NK-92 treated with Interleukin-12 subunit alpha and Interleukin-12 subunit beta, amount 100 ng/mL, for 24 hours (cell line): ENCODE measurements at places on chromosomes 7 and 10.

GRCh38 chr7:150717814-150718420 lies 1.5 kb downstream of the GIMAP1 start:
- DNase-seq, result no peak

DNA sequence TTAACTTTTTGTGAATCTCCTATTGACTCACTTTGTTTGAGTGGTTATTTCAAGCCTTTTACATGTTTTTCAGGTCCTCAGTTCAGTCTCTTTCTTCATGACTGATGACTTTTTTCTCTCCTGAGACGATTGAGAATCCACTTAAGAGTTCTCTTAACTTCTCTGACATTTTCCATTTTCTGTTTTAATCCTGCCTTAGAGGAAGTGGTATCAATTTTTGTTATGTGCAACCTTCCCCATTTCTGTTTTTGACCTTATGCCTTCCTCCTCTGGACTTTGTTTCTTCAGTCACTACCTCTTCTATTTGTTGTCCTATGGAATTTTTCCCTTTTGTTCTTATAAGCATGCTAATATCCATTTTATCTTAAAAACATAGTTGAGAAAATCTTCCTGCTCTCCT lies 2.4 kb downstream of the PSMC2 start:
- no peak for DNase-seq

- DNase-seq, result no peak
Observed at GRCh38 chr7:98514211-98515031, 102.7 kb upstream of the NPTX2 start.

GRCh38 chr10:33201056-33201780 lies 133.2 kb downstream of the NRP1 start:
- DNase-seq, result no peak

DNA sequence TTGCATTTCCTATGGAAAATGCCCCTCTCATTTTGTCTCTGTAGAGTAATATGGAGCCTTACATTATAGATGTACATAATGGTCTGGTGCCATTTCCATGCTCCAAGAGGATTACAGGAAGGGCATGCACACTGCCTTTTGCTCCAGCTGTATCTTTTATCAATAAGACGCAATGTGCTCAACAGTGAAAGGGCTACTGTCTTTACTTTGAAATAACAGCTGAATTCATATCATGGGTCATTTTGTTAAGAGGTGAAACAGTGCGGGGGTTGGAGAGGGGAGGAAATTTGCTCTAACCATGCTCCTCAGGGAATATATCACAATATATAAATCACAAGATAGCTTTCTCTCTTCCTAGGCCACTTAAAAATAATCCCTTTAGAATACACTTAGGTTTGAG lies 77.7 kb downstream of the ICA1 start:
- no peak for DNase-seq

GRCh38 chr7:20329389-20330238 lies 1.1 kb upstream of the ITGB8 start:
- no peak for DNase-seq

GRCh38 chr10:29317027-29317420 lies 28.2 kb downstream of the LYZL1 start:
- DNase-seq, result no peak

- no peak for DNase-seq
Observed at GRCh38 chr10:115118346-115118745, 25.2 kb downstream of the ATRNL1 start.

DNA sequence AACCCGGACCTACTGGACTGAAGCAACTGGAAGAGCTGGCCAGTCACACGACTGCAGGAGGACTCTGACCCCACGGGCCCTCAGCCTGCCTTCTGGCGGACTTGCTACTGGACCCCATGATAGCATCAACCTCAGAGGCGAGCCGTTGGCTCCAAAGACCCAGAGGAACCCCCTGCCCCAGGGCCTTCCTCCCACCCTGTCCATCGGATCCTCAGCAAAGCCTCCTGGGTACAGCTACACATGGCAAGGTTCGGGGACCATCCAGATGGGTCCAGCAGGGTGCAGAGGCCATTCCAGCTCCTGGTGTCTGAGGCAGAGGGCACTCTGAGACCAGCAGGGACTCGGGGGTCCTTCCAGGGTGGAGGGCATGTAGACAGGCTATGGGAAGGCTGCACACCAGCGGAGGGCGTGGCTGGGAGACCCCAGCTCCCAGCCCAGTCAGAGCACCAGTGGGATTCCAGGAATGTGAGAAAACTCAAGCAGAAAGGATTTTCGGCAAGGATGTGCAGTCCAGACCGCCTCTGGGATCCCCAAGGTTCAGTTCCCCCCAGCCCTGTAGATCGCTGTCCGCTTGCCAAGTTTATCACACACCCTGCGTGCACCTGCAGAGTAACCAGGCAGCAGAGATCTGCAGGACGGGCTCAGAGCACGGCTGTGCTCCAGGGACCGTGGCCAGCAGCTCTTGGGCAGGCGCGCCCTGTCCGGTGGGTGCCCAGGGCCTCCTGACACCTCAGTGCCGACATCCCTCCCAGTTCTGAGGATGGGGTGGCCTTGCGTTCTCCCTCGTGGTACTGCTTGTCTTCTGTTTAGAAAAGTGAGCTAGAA lies 89.8 kb upstream of the PPP2R2D start:
- no peak for DNase-seq

GRCh38 chr7:128740996-128741395 lies 1.8 kb downstream of the CALU start:
- no peak for DNase-seq

DNA sequence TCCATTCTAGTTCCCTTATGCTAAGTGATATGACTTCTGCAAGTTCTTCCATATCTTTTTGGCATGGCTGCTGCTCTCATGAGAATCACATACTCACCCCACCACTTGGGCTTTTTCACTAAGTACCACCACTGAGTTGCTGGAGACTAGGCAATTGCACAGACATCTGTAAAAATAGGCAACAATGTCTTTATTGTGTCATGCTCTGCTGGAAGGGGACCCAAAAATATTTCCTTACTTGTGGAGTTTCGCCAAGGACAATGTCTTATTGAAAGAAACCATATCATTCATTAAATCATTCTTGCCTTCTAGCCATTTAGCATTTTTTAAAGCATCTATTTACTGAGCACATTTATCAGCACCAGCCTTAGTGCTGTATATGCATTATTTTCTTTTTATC lies 17.4 kb upstream of the ASZ1 start:
- DNase-seq, result no peak

GRCh38 chr10:84265418-84265817 lies 20.6 kb downstream of the RGR start:
- DNase-seq, result no peak

GRCh38 chr7:631291-631711 lies 95.2 kb upstream of the DNAAF5 start:
- no peak for DNase-seq

GRCh38 chr10:88404133-88404532 lies 179.0 kb downstream of the RNLS start:
- DNase-seq, result no peak

GRCh38 chr10:5581670-5582566 lies 57.2 kb downstream of the CALML3 start:
- no peak for DNase-seq

- no peak for DNase-seq
Observed at GRCh38 chr7:75055155-75055554, 18.4 kb downstream of the RCC1L start.

- no peak for DNase-seq
Observed at GRCh38 chr7:21768279-21768678, 177.4 kb downstream of the CDCA7L start.

DNA sequence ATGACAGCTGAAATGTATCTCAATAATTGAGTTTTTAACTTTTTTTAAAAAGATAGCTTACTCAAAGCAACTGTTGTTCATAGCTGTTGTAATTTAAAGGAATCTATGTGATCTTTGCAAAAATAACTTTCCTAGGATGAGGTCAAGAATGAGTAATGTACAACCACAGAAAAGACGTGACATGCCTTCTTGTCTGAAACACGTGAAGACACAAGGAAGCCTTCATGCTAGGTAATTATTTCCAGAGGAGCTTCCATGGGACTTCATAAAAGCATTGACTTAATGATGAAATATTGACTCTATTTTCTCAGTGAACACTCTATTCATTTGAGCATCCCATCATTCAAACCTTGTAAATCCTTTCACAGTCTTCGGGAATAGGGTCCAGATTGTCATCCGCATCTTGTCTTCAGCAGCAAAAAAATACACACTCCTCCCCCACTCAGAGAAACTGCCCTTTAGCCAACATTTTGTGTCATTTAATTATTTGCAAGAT lies 528.0 kb downstream of the NRG3 start:
- DNase-seq, result no peak

- no peak for DNase-seq
Observed at GRCh38 chr7:40315277-40315676, 180.5 kb downstream of the SUGCT start.

DNA sequence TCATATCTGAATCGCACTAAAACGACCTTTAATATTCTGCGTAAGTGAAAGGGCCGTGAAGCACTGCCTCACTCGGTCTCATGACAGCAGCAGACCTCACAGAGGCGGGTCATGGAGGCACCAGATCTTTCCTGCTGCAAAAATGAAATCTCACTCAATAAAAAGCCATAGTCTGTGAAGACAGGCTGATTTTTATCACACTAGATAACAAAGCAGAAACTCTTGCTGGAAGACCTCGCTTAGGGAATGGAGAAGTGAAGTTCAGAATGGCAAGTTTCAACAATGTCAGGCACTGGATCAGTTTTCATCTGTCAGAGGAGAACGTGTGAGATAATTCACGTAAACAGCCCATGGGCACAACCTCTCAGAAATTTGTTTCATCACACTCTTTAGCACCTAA lies 8.0 kb downstream of the SEPHS1 start:
- DNase-seq, result no peak

- DNase-seq, result no peak
Observed at GRCh38 chr7:68840991-68841390, 757.3 kb upstream of the AUTS2 start.

- DNase-seq, result no peak
Observed at GRCh38 chr10:48773580-48773979, 88.9 kb downstream of the WDFY4 start.

DNA sequence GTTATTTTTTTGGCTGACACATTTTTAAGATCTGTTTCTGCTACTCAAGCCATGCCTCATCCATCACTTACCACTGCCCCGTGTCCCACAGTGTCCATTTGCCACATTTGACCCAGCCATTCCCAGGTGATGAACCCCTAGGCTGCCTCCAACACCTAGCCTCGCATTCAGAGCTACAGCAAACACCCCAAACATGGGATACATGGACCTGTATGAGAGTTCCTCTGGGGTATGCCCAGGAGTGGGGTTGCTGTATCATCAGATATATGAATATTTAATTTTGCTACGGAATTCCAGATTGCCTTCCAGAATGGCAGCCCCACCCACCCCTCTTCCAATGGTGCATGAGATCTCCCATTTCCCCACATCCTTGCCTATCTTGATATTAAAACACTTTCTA lies 190.1 kb upstream of the RNF32 start:
- no peak for DNase-seq

GRCh38 chr7:36967387-36967786 lies 243.1 kb upstream of the AOAH start:
- DNase-seq, result no peak

DNA sequence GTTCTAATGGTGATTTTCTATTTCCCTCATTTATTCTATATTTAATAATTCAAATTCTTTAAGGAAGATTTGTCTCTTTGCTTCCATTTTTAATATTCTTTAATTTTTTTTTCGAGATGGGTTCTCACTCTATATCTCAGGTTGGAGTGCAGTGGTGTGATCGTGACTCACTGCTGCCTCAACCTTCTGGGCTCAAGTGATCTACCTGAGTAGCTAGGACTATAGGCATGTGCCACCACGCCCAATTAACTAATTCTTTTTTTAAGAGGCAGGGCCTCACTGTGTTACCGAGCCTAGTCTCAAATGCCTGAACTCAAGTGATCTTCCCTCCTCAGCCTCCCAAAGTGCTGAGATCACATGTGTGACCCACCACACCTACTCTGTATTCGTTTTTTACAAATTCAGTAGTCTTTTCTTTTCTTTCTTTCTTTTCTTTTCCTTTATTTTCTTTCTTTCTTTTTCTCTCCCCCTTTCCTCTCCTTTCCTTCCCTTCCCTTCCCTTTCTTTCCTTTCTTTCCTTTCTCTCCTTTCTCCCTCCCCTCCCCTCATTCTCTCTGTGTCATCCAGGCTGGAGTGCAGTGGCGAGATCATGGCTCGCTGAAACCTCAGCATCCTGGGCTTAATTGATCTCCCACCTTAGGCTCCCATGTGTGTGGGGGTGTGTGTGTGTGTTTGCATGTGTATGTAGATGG lies 323.1 kb downstream of the ADK start:
- DNase-seq, result no peak

GRCh38 chr10:28981007-28981406 lies 303.7 kb downstream of the BAMBI start:
- DNase-seq, result no peak

- no peak for DNase-seq
Observed at GRCh38 chr10:63798599-63799498, 277.6 kb downstream of the REEP3 start.

GRCh38 chr10:29946953-29947700 lies 112.3 kb downstream of the JCAD start:
- DNase-seq, result no peak

DNA sequence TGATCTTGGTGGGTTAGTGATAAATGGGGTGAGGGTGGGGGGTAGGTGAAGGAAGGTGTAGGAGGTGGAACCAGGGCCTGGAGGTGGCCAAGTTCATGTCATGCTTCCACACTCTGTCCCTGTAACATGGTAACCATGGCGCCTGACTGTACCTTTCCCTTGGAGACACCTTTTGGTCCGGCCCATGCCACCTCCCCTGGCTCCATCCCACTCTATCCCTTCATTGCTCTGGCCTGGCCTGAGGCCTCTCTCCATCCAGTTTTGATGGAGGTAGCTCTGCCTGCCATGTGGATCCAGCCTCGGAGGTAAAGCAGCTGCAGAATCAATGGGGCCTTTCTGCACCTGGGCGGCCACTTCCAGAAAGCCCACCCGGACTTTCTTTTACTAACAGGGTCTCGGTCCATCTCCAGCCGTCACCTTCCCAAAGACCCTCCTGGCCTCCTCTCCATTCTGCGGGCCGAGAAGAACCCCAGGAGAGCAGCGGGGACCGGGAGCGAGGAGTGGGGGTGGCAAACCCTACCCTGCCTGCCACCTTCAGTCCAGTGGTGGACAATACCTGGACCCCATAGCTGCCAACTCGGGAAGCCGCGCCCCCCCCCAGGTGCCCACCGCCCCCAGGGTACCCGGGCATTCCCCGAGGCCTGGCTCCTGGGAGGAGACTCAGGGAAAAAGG lies 504 bp upstream of the TRRAP start:
- DNase-seq, result no peak

DNA sequence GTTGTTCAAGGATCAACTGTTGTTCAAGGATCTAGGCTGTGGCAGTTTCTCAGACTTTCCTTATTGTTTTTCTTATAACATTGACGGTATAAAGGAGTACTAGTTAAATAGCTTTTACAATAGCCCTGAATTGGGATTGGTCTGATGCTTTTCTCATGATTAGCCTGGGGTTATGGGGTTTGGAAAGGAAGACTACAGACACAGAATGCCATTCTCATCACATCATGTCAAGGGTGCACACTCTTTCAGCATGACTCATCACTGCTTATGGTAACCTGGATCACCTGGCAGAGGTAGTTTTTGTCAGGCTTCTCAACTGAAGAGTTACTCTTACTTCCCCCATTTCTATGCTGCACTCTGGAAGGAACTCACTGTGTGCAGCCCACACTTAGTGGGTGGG lies 194.2 kb upstream of the NPSR1 start:
- DNase-seq, result no peak

GRCh38 chr7:55144333-55145317 lies 125.8 kb downstream of the EGFR start:
- DNase-seq, result no peak
